GM20000 (cell line): ENCODE measurements at places on chromosomes 7 and 10.

DNA sequence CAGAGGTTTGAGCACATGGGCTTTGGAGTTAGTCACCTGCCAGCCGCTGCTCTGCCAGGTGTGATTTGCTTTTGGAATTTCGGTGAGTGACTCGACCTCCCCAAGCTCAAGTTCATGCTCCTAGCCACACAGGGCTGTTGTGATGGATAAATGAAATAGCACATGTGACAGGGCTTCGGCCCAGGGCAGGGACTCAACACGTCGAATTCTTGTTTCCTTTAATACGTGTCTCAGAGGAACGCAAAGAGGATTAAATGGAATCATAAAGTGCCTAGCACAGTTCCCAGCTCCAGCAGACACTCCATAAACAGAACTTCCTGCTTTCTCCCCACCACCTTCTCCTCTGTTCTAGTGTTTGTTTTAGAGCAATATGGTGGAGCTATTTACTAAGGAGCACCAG is 88.3 kb upstream of the CHST15 start:
- no peak for DNase-seq

- no peak for DNase-seq
Measured at GRCh38 chr10:80609331-80609730, 71.6 kb downstream of the SH2D4B start.

- no peak for DNase-seq
Measured at GRCh38 chr7:2260820-2261219, 18.8 kb downstream of the NUDT1 start.

GRCh38 chr7:7970237-7970530 is 1.6 kb downstream of the GLCCI1 start:
- DNase-seq, result no peak

DNA sequence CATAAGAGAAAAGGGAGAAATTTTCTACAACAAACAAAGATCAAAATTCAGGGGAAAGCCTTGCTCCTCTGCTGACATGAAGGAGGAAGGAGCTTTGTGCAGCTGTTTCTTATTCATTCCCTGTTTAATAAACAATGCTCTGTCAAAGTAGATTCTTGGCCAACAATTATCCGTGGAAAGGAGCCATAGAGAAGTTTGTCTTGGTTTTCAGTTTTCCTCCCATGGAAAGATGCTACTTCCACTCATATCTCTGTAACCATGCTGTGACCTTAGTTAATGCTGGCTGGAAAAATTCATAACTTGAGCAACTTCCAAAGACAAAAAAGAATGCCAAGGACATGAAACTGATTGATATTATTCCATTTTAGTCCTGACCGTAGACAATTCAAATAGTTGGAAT is 8.1 kb downstream of the DDC start:
- DNase-seq, result no peak

DNA sequence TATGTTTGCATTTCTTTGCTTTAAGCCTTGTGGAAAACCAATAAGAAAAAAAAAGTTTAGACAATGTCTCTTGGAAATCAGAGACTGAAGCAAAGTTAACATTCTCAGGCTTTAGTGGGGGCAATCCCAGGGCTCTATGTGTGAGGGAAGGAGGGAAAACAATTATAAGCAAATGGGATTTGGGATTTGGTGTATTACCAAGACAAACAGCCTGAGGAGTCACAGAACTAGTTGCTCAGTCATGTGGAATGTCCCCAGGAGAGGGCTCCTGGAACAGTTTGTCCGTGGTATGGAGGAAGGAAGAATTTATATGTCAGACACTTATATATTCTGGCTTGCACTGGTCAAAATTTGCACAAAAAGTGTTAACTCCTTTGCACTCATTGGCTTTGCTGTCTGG is 562.9 kb upstream of the TPK1 start:
- no peak for DNase-seq

- DNase-seq, result no peak
Measured at GRCh38 chr10:22958338-22958737, 30.5 kb downstream of the ARMC3 start.

- DNase-seq, result no peak
Measured at GRCh38 chr10:62772186-62772974, 32.1 kb upstream of the ADO start.
